HS-5 (cell line): ENCODE measurements at places on chromosomes 4 and X.

DNA sequence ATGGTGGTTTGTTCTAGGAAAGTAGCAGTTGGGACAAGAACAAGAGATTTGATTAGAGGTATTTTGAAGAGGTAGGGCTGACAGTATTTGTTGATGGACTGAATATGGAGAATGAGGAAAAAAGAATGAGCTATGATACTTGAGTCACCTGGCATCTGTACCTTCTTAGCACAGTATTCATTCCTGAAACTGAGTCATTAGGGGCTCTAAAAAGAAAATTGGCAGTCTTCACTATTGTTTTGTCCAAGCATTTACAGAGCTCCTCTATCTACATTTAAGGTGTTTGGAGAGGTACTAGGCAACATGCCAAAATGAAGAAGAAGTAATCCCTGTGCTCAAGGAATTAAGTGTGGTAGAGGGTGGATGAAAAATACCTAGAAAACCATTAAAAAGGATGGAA lies 165.8 kb downstream of the SHROOM4 start:
- DNase-seq: no peak

DNA sequence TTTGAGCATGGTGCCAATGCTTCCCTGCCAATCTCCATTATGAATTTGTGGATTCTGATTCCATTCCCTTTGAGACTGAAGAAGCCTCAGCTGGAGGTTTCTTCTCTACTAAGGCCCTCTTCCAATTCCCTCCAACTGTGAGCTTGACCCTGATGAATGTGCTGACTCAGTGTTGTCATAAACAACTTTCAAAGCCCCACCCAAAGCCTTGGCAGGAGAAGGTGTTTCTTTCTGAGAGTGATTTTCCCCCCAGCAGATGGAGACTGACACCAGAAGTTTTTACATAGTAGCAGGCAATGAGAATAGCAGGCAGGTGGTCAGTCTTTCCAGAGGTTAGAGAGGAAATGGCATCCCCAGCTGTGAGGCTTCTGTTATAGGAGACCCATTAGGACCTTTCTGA lies 53.1 kb downstream of the OCRL start:
- DNase-seq: no peak

DNA sequence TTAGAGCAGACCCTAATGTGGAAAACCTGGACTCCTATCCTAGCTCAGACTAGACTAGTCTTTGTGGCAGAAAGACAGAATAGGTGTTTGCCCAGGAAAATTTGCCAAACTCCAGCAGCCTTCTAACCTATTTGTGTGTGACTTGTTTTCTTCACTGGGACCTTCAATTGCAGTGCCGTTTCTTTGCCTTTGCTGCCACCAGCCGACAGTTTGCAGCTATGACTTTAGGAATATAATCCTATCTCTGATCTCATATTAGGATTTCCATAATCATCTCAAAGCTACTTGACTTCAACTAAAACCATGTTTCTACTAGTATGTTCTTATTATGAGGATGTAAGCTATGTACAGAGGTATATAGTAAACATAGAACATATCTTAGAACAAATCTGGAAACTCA lies 60.2 kb upstream of the PGAM4 start:
- DNase-seq: no peak

GRCh38 chr4:181835348-181835747 lies 407.9 kb upstream of the TENM3 start:
- no peak for DNase-seq

- DNase-seq: no peak
Measured at GRCh38 chrX:42615161-42615563, 162.8 kb downstream of the PPP1R2C start.

DNA sequence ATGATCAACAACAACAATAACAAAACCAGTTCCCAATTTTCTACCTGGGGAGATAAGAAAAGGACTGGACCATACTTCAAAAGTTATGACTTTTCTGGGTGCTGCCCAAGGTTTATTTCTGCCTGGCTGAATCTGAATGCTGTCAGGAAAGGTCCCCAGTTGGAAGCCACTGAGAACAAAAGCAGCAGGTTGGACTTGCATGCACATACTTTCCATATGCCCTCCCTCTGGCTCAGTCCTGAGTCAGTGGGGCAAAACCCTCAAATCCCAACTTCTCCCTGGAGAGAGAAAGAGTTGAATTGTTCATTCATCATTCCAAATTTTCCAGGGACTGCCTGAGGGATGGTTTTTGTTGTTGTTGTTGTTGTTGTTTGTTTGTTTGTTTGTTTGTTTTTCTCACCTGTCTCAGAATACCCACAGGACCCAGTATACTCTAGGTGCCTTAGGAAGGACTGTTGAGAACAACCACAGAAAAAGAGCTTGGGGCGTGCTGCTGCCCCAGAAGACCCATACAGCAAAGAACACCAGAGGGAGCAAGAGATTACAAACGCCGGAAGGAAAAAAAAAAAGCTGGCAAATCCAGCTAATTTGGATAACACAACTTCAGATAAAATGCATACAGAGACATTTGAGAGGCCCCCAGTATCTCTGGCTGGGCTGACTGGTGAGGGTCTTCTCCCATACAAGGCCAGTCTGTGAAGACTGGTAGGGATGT lies 138.9 kb upstream of the INPP4B start:
- no peak for DNase-seq

- DNase-seq: no peak
Measured at GRCh38 chr4:97828646-97829045, 314.6 kb downstream of the STPG2 start.

DNA sequence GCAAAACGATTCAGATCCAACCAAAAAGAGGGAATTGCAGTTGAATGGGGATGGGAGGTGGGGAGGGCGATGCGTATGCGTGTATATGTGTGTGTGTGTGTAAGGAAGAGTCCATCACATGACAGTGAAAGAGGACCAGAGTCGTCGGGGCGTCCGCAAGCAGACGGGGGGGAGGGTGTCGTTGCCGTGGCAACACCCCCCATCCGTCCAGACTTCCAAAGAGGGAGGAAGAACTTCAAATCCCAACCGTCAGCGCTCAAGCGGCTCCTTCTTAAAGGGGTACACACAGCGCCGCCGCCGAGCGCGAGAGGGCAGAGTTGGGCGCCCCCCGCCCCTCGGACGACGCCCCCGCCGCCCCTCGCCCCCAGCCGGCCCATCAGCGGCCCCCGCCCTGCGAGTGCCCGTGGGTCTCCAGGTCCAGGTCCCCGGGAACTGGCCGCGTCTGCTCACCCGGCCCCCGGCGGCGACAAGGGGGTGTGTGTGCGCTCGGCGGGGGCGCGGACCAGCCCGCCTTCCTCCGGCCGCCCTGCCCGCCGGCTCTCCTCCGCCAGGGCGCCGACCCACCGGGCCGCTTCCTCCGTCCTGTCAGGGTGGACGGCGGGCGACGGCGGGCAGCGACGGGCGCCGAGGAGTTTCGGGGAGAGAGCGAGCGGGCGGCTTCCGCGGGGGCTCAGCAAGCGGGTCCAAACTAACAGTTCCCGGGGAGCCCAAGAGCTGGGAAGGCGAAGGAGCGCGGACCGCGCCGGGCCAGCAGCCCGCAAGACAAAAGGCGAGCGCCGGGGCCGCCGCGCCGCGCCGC lies 685 bp downstream of the LCORL start:
- peak; percentile 58 for DNase-seq

- DNase-seq: no peak
Measured at GRCh38 chr4:37970702-37971101, 10.5 kb downstream of the PTTG2 start.

DNA sequence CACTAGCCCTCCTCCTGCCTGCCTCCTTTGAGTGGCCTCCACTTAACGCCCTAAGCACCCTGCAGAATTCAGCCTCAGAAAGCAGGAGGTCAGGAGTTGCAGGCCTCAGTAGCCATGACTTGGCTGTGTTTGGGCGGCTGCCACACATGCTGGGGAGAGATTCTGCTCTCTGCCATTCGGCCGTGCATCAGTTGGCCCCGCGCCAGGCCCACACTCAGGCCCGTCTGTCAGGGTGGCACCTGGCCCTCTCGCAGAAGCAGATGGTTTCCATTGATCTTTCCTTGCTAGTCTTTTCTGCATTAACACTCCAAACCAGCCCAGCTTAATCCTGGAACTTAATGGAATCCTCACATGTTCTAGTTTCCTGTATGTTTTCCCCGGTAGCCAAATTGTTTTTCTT lies 30.7 kb upstream of the ATP6AP2 start:
- no peak for DNase-seq

DNA sequence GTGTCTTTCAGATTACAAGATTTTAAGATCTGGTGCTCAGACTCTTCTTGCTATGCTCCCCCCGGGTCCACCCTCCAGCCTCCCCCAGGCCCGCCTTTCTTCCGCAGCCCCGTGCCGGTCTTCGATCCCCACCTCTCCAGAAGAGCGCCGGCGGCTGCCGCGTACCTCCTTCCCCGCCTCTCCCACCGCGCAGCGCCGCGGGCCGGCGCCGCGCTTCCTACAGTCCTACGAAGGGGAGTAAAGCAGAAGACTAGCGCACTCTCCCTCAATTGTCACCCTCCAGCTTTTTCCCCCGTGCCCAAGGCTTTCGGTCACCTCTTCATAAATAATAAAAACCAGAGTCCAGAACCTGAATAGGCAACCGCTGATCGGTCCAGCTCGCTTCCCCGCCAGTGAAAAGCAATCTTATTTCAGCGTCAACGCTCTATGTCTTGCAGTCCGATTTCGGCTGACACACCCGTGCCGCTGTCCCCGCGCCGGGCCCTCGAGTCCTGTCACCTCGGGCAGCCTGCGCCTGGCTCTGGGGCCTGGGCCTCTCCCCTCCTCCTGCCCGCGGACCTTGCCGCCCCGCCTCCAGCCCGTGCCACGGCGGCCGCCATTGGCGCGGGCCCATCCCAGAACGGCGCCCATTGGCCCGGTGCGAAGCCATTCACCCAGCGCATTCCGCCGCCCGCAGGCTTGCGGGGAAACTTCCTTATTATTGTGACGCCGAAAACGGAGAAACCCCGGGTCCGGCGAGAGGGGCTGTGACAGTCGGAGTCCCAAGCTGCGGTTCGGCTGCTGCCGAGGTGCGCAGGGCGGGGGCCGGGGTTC lies at the start of gene HERC3:
Gene HERC3, plus strand, starts transcription at position 694 of the 813 bp plus-strand sequence. CDS start 13,344 bp downstream, outside the sequence.
- DNase-seq: peak; percentile 49

DNA sequence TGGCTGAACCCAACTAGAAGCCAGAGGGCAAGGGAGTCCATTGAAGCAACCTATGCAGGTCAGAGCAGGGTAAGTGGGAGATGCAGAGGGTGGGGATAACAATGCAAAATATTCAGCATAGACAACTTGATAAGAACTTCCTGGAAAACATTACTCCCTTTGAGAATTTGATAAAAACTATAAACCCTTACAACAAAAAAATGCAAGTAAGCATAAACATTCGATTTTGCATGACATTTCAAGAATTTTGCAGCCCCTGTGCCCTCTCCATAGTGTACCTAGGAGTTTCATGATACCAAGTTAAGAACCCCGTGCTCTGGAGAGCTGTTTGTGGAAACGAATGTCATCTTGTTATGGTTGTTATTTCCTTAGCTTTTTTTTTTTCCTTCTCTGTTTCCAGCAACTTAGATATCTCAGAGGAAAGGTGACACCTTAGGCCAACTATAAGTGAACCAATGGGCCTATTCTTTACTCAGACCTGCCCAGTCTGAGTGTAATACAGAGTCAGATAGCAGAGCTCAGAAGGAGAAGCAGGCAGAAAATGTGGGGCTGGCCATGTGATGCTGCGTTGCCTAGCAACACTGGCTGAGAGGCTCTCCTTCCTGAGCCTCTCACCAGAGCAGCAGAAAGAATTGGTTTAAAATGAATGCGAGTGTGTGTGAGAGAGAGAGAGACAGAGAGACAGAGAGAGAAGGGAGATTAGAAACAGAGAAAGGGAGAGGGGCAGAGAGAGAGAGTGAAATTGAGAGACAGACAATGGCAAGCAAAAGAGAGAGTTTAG lies 36.7 kb upstream of the GABRQ start:
- DNase-seq: no peak

DNA sequence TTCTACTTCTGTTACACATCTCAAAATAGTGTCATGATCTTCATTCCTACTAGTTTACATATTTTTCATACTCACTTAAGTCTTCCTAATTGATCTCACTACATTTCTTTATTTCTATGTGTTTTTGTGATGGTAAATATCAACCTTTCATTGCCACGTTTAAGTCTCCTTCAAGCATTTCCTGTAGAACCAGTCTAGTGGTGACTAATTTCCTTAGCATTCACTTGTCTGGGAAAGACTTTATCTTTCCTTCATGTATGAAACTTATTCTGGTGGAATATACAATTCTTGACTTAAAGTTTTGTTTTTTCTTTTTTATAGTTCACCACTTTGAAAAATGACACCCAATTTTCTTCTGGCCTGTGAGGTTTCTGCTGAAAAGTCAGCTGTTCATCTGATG lies 181.4 kb upstream of the NEIL3 start:
- no peak for DNase-seq

GRCh38 chr4:8340781-8341241 lies 71.3 kb downstream of the HTRA3 start:
- no peak for DNase-seq

GRCh38 chr4:106329041-106329618 lies 12.8 kb downstream of the AIMP1 start:
- no peak for DNase-seq

DNA sequence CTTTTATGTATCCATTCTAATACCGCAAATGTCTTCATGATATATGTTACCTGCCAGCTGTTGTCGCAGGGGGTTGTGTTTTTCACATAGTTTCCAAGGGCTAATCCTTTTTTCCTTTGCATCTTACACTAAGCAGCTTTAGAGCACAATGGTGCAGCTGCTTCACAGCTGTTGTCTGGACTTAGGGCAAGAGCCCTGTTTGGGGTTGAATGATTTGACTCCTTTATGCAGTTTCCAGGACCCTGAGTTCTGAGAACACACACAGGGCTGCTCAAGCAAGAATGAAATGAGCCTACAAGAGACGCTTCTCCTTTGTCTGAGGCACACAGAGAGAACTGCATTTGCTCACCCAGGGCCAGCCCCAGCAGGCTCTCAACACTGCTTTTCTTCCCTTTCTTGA lies 20.2 kb downstream of the CCNG2 start:
- no peak for DNase-seq

DNA sequence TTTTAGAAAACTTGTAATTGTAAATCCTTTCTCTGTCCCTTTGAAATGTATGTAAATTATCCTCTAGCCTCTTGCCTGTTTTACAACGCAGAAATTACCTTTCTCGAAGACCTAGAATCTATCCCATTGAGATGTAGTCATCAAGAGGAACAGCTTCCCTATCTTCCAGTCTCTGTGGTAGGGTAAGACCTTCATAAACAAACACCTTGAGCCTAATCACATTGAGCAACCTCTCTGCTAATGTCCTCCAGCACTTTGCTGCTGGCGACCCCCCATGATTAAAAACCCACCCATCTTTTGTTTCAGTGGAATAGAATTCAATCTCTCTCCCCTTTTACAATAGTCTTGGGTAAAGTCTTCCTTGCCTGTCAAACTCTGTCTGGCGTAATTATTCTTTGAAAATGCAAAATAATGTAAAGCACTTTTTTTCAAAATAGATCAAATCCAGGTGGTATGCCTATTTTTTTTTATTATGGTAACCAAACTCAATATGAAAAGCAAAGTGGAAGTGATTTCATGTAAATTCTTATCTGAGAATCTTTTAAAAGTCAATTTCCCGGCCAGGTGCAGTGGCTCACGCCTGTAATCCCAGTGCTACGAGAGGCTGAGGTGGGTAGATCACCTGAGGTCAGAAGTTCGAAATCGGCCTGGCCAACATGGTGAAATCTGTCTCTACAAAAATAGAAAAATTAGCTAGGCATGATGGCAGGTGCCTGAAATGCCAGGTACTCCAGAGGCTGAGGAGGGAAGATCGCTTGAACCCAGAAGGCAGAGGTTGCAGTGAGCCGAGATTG lies 237.9 kb downstream of the GRXCR1 start:
- DNase-seq: no peak
